Fibroblast of pulmonary artery (primary cell): ENCODE measurements at places on chromosomes 6 and 20.

DNA sequence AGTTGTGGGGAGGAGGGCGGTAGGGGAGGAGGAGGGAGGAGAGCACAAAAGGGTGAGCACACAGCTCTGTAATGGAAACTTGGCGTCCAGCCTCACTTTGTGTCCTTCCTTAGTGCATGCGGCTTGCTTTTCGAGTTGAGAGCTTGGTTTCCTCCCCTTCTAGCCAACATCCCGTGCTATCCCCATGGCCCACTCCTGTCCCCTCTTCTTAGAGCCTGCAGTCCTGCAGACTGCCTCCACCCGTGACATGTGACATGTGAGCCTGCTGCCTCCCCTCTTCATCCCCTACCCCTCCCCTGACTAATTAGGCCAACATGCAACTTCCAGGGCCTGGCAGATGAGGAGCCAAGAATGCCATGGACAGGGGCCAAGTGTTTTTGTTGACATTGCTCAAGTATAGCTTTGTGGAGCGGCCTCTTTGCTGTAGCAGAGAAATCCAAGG, 63.2 kb downstream of the SLC24A3 start:
- peak; percentile 10 for DNase-seq

DNA sequence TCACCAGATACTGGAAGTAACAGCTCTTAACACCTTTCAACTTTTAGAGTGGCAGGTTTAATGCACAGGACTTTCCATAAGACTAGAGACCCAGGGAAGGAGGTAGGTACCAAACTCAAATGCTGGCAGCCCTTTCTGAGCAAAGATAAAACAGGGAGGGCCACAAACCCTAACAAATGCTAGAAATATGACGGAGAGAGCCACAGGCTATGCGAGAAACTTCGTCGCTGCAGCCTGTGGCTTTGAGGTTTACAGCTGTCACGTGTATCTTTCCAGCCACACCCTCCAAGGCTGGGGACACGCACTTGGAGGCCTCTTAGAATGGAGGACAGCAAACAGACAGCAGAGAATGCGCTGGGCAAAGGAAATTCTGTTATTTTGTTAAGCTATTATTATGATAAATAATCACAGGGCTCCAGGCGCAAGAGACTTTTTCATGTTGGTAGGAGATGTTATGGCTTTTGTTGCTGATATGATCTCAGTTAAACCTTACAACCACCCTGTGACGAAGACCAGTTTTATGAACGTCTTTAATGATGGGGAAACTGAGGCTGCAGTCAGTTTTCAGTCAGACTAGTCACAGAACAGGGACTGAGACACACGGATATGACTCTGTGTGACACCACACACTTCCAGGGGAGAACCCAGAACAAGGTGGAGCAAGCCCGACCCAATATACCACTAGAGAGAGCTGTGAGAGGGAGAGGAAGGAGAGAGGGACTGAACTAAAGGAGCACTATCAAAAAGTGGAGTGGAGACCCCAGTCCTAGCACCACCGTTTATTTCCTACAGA, 2.0 kb downstream of the TRAM2 start:
- DNase-seq, result peak; percentile 36

- DNase-seq, result no peak
Measured at GRCh38 chr6:130252527-130253237, 29.9 kb upstream of the SAMD3 start.

- peak; percentile 3 for DNase-seq
Measured at GRCh38 chr20:14199111-14199510, 138.3 kb downstream of the FLRT3 start.

DNA sequence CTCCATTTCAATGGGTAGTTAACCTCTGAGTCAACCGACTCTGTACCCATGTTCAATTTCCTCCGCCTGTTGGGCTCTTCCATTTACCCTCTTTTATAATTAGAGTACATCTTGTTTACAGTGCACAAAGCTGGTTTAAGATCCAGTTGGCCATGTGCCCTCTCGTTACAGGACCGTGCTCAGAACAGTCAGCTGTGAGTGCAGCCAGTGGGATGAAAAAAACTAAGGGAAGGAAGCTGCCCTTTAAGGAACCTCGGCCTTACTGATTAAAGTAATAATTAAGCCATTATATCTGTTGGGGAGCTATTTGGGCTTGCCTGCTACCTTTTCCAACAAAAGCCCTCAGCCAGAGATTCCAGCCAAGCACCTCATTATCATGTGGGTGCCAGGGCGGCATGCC, 68.8 kb downstream of the TMEM170B start:
- DNase-seq, result no peak

GRCh38 chr20:51428401-51429143, 113.9 kb downstream of the NFATC2 start:
- peak; percentile 59 for DNase-seq

- DNase-seq, result no peak
Measured at GRCh38 chr20:24577271-24577909, 108.0 kb downstream of the SYNDIG1 start.

DNA sequence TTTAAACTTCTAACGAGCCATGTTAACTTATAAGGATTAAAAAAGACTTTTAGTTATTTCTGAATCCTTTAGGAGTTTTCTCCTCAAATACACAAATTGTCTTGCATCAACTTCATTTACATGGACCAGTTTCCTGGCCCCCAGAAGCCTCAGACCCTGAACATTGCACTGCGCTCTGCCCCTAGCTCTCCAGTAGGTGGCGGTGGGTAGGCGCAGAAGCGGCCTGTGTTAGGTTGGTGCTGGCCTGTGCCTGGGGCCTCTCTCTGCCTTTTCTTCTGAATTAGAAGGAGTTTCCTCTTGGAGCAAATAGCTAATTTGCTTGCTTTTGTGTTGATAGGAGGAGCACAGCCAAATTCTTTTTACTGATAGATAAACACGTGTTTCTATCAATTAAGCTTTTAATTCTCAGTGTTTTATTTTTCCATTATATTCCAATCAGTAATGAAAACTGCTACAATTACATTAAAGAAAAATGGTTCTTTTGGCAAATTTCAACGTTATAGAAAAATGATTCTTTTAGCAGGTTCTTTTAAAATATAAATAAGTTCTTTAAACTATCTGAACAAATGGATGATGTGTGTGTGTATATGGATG, 44.4 kb downstream of the DTD1 start:
- peak; percentile 74 for DNase-seq

GRCh38 chr20:36507746-36508145, 33.6 kb upstream of the MYL9 start:
- DNase-seq, result no peak

DNA sequence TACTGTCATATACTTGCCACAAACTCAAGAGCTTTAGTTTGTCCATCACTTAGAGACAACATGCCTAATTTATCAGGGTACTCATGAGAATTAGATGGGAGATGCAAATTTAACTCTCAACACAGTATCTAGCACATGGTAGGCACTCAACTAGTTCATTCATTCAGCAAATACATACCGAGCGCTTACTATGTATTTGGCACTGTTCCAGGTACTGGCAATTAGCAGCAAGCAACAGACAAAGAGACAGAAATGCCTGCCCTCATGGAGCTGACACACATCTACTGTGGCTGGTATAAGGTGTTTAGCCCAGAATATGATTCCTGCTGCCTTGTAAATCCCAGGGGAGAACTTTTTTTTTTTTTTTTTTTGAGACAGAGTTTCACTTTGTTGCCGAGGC, 4.8 kb downstream of the MICAL1 start:
- no peak for DNase-seq

- peak; percentile 35 for DNase-seq
Measured at GRCh38 chr20:46512943-46513844, at the start of gene ZNF334. Gene ZNF334 (minus strand): TSS chr20:46513559. CDS start chr20:46512102, 1,457 bp downstream.

GRCh38 chr6:43123461-43124314, 47.4 kb upstream of the SRF start:
- no peak for DNase-seq

GRCh38 chr6:69816026-69816425, 19.2 kb upstream of the LMBRD1 start:
- no peak for DNase-seq
